Pancreas (tissue), 10 donors: ENCODE measurements at places on chromosomes 13 and 19.

GRCh38 chr19:17121736-17122293 lies 46.2 kb downstream of the MYO9B start:
- no peak for DNase-seq

DNA sequence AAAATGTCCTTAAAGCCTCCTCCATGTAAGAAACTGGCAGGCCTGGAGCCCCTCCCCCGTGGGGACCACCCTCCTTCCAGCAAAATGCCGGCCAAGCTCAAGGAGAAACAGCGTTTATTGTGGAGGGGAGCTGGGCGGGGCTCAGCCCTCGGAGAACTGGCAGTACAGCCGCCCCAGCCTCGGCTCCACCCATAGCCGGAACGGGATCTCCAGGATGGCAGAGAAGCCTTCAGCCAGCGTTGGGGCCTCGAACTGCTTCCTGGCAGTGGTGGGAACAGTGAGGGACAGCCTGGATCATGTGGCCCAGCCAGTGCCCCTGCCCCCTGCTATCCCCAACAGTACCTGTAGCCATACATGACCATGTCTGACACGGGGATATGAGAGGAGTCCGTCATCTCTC lies 6.3 kb downstream of the PNKP start:
- DNase-seq = peak; percentile 26

- no peak for DNase-seq
Observed at GRCh38 chr19:16497042-16497441, 848 bp downstream of the C19orf44 start.

- DNase-seq = no peak
Observed at GRCh38 chr19:5844456-5845433, 5.2 kb upstream of the FUT6 start.

GRCh38 chr13:39787086-39787487 lies 131.6 kb downstream of the COG6 start:
- DNase-seq = no peak

DNA sequence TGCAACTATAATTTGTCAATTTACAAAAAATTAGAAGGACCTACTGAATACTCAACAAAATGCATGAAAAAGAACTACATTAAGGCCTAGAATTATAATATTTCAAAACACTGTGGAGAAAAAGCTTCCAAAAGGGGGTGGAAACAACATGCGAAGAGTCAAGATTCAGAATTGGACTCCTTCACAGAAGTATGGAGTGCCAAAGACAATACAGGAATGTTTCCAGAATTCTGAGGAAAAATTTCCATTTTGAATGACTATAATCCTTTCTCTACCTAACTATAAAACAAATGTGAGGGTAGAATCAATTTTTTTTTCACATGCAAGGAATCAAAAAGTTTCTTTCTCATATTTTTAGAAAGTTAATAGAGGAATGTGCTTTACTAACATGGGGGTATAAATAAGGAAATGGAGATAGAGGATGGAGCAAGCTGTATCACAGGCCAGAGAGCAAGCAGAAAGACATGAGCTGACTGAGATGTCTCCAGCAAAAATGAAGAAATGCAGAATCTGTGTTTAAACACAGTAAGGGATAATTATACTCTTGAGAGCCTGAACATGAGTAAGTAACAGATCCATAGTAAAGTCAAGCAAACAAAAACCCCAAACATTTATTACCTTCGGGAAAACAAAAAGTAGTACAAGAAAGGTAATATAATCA lies 39.5 kb upstream of the SMAD9 start:
- DNase-seq = no peak

GRCh38 chr19:57317503-57317902 lies 2.8 kb upstream of the ZNF543 start:
- DNase-seq = no peak
